Stimulated activated CD8-positive, alpha-beta memory T cell treated with anti-CD3 and anti-CD28 coated beads, Interleukin-12 subunit alpha, Interleukin-12 subunit beta, amount 100 ng/mL, for 1 hour (primary cell): ENCODE measurements at places on chromosomes 3 and 15.

- no peak for DNase-seq
Observed at GRCh38 chr15:57273402-57273801, 102.9 kb upstream of the CGNL1 start.

- no peak for DNase-seq
Observed at GRCh38 chr15:40409366-40409765, 3.8 kb downstream of the IVD start.

DNA sequence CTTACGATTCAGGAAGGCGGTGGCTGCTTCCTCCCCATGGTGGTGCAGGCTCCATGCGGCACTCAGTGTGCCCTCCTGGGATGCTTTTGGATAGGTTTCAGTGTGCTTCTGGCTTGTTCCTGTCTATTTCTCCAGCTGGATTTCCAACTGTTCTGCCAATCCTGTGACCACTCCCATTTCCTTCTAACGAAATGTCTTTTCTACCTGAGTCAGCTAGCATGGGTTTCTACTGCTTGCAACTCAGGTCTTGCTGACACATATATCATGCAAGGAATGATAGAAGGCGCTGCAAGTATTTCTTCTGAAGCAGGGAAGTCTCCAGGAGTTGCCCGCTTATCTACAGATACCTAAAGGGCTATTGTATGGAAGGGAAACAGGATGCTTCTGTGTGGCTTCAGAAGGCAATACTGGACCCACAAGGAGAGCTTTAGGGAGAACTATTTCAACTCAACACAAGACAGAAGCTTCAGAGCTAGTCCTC is 244.4 kb downstream of the OPA1 start:
- no peak for DNase-seq

- no peak for DNase-seq
Observed at GRCh38 chr15:58361273-58361759, 70.5 kb upstream of the LIPC start.

- DNase-seq: no peak
Observed at GRCh38 chr3:11932636-11933035, 71.6 kb upstream of the SYN2 start.

DNA sequence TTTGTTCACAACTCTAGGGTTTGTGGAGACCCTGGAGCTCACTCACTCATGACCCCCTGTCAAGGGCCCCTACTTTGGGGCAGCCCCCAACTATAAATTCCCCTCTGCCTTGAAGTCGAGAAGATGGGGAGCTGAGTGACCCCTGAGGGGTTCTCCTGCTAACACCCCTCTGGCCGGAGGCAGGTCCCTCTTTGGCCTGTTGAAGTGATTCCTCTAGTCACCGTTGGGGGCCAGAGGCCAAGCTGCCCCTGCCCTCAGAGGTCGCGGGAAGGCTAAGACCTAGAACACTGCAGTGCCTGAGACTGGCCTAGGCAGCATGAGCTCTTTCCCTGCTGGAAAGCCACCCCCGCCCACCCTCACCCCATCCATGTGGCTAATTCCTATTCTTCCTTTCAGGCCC is 15.4 kb upstream of the SKOR1 start:
- no peak for DNase-seq

DNA sequence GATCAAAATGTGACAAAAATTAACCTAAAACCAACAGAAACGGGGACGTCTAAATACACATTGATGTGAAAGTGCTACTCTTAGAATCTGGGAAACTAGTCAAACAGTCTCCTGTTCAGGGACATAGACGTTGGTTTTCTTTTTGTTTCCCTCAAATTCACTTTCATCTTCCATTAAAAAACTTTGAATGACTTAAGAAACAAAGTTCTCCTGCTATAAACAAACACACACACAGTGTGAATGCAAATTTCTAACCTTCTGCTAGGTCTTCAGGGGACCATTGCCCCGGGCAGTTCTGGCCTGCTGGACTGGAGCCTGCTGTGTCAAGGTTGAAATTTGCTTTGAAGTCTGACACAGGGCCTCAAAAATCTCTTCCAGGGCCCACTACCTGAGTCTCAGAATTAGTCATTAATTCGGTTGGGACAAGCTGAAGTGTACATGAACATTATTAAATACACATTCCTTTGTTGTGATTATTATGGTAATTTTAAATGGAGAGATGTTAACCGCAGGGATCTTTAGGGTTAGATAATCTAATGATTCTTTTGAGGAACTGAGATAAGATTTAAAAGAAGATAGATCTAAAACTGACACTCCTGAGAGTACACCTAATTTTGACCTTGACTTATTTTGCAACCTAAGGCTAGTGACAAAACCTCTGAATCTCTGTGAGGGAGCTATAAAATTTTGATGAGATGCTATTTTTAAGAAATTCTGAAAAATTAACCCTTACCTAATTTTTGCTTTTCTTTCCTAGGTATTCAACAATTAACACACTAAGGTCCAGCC is 1260.4 kb downstream of the ROBO1 start:
- no peak for DNase-seq

- peak; percentile 1 for DNase-seq
Observed at GRCh38 chr3:172635588-172635987, 75.3 kb downstream of the NCEH1 start.

GRCh38 chr3:119596398-119596797 is 1.3 kb upstream of the PLA1A start:
- no peak for DNase-seq

- no peak for DNase-seq
Observed at GRCh38 chr3:193553586-193553985, 1.1 kb downstream of the ATP13A4 start.

- no peak for DNase-seq
Observed at GRCh38 chr3:132317229-132317948, at the start of gene ACP3. Gene ACP3, plus strand, starts transcription at chr3:132317407. Its CDS starts 50 bp downstream, at chr3:132317457.

- DNase-seq: no peak
Observed at GRCh38 chr15:56731548-56731947, 1.8 kb downstream of the ZNF280D start.

DNA sequence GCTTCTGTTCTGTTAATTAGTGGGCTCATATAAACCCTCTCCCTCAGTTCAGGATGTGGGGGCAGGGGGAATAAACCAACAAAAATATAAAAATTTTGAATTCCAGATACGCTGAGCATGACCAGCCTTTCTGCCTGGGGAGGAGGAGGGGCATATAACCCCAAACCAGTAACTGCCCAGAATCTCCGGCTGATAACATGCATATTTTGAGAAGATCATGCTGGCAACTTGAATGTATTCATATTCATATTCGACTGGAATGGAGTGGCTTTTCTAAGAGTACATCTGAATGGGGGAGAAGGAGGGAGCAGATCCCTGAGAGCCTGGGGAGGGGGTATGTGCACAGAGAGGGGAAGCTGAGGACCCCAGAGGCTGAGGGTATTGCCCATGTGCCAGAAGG is 54.5 kb upstream of the LCTL start:
- DNase-seq: no peak

GRCh38 chr3:18153571-18154173 is 271.5 kb downstream of the SATB1 start:
- no peak for DNase-seq

DNA sequence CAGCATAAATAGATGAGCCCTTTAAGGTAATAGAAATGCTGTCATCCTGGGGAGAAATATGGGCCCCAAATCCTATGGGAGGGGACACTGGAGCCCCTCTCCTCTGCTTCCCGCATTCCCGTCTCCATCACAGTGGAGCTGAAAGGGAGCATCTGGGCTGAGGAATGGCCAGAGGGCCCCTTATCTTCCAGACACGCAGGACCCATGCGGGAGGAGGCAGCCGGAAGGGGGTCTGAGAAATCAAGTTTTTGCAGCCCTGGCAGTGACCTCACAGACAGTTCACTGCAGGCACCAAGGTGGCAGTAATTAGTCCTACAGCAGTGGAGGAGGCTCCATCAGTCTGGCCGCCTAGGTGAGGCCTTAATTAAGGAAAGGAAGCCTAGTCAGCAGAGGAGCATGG is 80.2 kb downstream of the RAB11A start:
- no peak for DNase-seq

- DNase-seq: no peak
Observed at GRCh38 chr15:101455291-101456025, 34.0 kb downstream of the PCSK6 start.

- DNase-seq: no peak
Observed at GRCh38 chr15:83062768-83063180, 4.3 kb downstream of the BTBD1 start.

- DNase-seq: no peak
Observed at GRCh38 chr3:98038286-98038685, 3.2 kb upstream of the GABRR3 start.

DNA sequence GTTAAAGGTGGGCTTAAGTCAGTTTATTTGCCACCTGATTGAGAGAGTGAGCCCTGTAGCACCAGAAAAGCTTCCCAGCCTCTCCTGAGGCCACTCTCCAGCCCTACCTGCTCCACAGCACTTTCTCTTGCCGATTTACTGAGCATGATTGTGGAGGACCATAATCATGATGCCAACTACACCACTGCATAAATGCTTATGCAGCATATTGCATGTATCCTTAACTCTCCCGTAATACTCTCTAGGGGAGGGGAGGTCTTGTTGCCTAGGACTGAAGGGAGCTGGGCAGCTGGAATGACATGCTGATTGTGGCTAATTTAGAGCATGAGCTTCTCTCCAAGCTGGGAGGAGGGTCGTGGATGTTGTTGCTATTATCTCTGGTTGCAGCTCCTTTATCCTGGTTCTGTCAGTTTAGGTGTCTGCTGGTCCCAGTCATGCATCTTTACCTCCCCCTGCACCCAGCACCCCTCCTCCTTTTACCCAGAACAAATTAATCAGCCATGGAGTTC is 54.3 kb downstream of the GPD1L start:
- no peak for DNase-seq

GRCh38 chr3:56858331-56858730 is 56.6 kb upstream of the ARHGEF3 start:
- no peak for DNase-seq

GRCh38 chr3:59775761-59776325 is 726.0 kb upstream of the CFAP20DC start:
- no peak for DNase-seq

GRCh38 chr3:14793858-14794234 is 24.9 kb upstream of the FGD5 start:
- no peak for DNase-seq

- DNase-seq: no peak
Observed at GRCh38 chr3:45343947-45344346, 44.4 kb upstream of the LARS2 start.
